ENCODE measurements at places on chromosomes 16 and 17.

- DNase-seq, result no peak
These were observed 3.5 kb upstream of the CES4A start for GRCh38 chr16:66984892-66985311.

DNA sequence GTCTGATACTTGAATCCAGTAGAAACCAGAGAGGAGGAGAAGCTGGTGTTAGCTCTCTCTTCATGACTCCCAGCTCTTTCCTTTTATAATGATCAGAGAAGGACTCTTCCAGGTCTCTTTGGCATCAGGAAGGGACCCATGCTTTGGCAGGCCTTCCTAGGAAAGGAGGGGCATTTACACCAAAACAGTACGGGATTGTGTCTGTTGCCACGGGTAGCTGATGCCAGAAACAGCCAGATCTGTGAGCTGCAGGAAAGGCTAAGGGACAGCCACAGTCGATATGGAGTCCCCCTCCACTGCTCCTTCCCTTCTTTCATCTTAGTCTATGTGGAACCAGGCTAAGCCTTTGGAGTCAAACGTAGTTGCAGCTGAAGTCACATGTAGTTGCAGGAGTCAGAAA is 9.3 kb downstream of the CEP295NL start:
- no peak for DNase-seq

DNA sequence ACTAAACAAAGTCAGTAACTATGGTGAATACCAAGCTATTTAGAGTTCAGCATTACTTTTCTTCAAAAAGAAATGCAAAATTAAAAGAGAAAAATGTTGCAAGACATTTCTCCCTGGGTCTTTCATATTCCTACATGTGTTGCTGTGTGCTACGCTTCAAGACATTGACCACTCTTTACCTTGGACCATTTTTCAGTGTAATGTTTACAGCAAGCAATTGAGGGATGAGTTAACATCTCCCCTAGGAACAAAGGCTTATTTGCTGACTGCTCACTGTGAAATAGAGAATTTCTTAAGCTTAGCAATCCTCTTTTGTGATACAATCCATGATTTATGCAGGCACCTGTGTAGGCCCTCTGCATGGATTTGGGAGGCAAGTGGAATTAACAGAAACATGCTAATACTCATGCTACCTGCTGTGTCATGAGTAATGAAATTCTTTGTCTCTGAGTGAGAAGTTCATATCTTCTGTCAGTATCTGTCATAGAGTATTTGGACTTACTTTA is 1202.9 kb upstream of the CDH8 start:
- DNase-seq, result no peak

- no peak for DNase-seq
These were observed 2.3 kb downstream of the HOXB4 start for GRCh38 chr17:48575673-48576478.

DNA sequence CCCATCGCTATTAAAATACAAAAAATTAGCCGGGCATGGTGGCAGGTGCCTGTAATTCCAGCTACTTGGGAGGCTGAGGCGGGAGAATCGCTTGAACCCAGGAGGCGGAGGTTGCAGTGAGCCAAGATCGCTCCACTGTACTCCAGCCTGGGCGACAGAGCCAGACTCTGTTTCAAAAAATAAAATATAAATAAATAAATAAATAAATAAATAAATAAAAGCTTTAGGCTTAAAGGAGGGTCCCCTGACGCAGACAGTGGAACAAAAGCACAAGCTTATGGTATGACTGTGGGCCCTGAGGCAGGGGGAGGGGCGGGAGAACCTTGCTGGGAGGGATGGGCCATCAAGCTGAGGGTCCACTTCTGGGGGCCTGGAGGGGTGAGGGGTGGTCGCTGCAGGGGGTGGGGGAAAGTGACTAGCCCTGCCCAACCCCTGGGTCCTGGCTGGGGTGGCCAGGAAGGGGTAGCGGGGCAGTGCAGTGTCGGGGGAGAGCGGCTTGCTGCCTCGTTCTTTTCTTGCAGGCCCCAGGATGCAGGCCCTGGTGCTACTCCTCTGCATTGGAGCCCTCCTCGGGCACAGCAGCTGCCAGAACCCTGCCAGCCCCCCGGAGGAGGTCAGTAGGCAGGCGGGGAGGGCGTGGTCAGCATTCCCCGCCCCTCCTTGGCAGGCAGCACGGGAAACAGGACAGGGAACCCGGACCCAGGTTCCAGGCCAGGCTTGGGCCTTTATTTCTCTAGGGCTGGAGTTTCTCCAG is 4.7 kb downstream of the SERPINF1 start:
- no peak for DNase-seq

Data from kidney tubule cell (primary cell).